ENCODE measurements at places on chromosomes 13 and 19. TPM values are rescaled to one million over a fixed set of nuclear protein-coding genes. Genes with fewer than 3 reads are reported as not detected.

Gene ZNF880
- total RNA-seq: 24.1 TPM

Gene CRLF1
- total RNA-seq: not detected

Gene SCEL
- total RNA-seq: 0.29 TPM

Gene ARHGEF7
- total RNA-seq: 8.8 TPM

Gene MAN2B1
- 18.0 TPM for total RNA-seq

Measured in Daoy (cell line).